Natural killer cell (primary cell): ENCODE measurements at places on chromosomes 1 and 21. TPM values are rescaled to one million over a fixed set of nuclear protein-coding genes. Genes with fewer than 3 reads are reported as not detected.

SLC35D1 gene
- 12.9 TPM for total RNA-seq

YRDC gene
- 26.2 TPM for total RNA-seq

HMCN1 gene
- total RNA-seq = 0.39 TPM

TNNT2 gene
- total RNA-seq = not detected

SPRR3 gene
- not detected for total RNA-seq

THAP3 gene
- 23.4 TPM for total RNA-seq
